Lung (tissue), 17 donors: ENCODE measurements at places on chromosomes 16 and 17.

DNA sequence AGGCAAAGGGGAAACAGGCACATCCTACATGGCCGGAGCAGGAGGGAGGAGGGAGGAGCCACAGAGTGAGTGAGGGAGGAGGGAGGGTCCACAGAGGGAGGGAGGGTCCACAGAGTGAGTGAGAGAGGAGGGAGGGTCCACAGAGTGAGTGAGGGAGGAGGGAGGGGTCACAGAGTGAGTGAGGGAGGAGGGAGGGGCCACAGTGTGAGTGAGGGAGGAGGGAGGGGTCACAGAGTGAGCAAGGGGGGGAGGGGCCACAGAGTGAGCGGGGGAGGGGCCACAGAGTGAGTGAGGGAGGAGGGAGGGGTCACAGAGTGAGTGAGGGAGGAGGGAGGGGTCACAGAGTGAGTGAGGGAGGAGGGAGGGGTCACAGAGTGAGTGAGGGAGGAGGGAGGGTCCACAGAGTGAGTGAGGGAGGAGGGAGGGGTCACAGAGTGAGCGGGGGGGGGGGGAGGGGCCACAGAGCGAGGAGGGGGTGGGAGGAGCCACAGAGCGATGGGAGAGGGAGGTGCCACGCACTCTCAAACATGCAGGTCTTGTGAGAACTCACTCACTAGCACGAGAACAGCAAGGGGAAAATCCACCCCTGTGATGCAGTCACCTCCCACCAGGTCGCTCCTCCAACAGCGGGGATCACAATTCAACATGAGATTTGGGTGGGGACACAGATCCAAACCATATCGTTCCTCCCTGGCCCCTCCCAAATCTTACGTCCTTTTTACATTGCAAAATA lies 24.3 kb upstream of the CDH15 start:
- DNase-seq: no peak

GRCh38 chr17:57899822-57900221 lies 50.0 kb upstream of the MRPS23 start:
- DNase-seq: no peak

DNA sequence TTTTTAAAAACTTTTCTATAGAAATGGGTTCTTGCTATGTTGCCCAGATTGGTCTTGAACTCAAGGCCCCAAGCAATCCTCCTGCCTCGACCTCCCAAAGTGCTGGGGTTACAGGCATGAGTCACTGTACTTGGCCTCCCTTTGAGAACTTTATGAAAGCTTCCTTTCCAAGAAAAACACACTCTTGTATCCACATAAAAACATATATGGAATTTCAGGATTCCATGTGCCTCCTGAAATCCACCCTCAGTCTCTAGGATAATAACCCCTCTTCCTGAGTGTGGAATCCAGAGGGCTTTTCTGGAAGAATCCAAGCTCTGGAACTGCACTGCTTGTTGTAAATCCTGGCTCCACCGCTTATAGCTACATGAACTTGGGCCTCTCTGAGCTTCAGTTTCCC lies 53.2 kb upstream of the MRTFB start:
- DNase-seq: no peak

DNA sequence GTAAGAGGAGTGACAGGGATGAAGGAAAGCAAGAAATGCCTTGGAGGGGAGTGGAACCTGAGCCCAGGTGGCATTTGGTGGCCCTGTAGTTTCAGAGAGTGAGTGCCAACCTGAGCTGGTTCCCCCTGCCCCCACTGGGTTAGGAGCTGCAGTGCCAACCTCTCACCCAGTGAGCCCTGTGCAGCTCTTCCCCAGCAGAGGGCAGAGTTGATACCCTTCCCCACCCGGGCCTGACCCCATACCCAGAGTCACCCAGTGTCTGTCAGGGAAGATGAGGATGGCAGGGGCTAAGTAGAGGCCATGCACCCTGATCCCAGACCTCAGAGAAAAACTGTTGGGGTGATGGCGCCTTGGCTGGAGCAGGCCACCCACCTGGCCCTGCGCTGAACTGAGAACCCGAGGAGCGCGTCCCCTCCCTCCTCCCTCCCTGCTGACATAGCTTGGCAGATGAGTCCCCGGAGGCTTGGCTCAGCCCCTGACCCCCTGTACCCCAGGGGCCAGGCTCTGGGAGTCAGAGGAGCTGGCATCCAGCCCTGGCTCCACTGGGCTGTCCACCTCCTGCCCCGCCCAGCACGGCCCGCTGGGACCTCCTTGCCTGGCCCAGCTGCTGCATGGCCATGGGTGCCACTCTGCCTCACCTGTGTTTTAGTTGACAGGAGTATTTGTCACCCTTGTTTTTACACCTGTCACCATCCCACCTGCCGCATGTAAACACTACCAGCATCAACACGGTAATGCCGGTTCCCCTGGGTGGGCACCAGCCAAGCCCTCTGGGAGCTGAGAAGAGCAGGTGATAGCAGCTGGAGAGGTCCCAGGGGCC lies 113.9 kb downstream of the AMFR start:
- no peak for DNase-seq

DNA sequence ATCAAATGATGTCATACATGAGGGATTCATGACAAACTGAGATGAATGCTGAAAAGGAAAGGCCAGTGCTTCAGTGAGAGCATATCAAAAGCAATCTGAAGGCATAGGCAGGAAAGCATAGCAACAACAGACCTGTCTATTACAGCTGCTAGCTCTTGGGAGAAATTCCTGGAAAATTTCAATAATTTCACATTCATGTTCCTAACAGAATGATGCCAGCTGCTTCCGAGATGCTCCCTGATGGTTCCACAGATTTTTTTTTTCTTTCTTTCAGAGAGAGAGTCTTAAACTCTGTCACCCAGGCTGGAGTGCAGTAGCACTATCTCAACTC lies 50.3 kb upstream of the CLEC3A start:
- DNase-seq: no peak

DNA sequence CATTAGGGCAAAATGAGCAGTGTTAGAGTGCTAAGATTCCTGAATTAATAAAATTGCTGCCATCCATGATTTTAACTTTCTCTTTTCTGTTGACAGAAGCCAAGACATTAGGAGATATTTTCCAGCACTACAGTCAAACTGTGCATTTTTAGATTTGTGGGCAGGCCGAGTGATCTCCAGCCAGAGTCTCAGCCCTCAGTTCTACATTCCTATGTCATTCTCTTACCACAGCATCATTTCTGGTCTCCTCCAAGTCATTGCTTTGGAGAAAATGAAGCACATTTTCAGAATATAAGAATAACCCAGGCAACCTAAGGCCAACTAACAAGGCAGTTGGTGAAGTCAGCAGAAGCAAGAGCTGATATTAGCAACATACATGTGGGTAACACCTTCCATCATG lies 74.6 kb upstream of the NUDT7 start:
- no peak for DNase-seq

- DNase-seq: no peak
Observed at GRCh38 chr16:50192386-50193050, 39.4 kb downstream of the TENT4B start.

DNA sequence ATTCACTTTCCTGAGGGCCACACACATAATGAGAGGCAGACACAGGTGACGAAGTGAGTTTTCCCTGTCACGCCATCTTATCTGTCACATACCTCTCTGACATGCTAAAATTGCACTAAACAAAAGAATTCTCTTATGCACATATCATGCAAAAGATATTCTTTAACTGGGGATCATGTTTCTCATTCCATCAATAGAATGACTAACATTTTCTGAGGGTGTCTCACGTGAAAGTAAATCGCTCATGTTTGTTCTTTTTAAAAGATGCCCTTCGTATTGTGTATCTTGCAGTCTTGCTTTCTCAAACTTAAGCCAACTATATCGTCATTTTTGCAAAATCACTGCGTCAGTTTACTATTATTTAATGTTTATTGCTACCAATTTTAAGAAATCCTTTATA lies 306.4 kb downstream of the WWOX start:
- no peak for DNase-seq

DNA sequence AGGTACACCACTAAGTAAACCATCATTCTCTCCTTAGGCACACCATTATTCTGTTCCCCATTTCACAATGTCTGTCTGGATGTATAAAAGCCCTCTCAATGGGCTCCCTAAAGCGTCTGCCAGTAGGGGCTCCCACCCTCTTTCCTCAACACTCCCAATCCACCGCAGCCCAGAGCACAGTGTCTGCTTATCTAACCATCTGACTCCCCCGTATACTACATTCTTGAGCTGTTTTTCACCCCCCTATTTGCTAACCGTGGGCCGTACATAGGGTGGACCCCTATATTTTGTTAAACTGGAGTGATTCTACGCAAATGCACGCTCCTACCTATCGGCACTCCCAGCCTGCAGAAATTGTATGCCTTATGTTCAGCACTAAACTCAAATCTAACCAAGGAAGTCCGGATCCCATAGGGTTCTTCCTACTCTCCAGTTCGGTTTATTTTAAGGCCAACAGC lies 685 bp upstream of the PSMD3 start:
- DNase-seq: peak; percentile 62

DNA sequence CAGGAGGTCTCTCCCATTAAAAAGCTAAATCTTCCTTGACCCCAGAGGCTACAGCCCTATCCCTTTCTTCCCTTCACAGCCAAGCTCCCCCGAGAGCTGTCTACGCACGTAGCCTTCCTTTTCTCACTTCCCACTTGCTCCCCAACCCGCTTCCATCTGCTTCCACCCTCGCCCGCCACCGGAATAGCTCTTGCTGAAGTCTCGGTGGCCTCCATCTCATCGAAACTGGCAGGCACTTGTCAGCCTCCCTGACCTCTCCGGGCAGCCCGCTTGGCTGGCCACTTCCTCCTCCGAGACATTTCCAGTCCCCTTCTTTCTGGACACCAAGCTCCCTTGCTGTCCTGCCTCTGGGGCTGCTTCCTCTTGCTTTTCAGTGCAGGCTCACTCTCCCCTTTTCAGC lies 10.7 kb upstream of the EPOP start:
- no peak for DNase-seq

DNA sequence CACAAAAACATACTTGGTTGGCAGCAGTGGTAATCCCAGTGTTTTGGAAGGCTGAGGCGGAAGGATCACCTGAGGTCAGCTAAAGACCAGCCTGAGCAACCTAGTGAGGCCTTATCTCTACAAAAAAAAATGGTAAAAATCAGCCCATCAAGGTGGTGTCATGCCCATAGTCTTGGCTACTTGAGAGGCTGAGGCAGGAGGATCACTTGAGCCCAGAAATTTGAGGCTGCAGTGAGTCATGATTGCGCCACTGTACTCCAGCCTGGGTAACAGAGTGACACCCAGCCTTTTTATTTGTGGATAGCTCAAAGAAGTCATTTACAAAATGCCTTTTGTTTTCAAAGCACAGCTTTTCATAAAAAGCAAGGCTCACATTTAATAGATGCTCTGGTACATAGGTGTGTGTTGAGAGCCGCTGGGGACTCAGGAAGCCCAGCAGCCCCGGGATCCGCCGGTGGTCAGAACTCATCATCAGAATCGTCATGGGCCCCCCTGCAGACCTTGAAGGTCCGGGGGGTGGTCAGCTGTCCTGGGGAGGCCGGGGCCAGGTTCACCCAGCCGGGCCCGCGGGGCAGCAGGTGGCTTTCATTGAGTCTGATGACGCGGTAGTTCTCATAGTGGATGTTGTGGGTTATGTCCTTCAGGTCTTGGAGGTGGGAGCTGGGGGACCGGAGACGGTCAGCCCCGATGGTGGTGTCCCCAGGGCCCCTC lies 10.5 kb upstream of the ZNF500 start:
- DNase-seq: no peak

DNA sequence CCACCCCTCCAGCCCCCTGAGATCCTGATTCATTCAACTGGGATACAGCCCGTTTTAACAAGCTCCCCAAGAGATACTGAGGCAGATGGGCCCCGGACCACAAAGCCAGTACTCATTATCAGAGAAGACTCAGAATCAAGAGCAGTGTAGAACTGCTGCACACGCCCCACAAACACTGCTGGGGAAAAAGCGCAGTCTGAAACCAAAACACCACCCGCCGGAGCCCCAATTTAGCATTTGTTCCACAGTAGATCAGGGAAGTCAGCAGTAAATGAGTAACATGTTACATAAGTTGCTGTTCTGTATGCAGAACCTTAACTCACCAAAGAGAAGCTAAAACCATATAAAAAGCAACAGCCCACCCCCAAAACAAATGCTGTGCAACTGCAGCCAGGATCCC lies 123.6 kb downstream of the CDYL2 start:
- DNase-seq: no peak

DNA sequence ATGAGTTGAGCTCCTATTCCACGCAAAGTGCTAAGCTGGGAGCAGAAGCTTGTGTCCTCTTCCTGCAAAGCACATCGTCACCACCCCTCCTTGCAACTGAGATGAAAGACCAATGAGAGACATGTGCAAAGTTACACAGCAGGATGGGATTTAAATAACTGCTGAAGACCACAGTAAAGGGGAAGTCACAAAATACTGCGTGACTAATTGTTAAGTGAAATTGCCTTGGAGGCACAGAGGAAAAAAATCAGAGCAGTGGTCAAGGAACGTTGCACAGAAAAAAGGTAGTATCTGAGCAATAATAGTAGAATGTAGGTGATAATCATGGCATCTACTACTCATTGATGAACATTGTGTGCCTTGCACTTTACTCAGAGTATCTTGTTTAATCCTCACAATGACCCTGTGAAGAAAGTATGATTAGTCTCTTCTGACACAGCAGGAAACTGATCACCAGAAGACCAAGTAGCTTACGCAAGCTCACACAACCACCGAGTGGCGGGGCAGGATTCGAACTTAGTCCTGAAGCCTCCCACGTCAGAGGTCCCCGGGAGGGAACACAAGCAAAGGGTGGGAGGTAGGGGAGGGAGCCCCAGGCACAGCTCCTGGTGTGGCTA lies 15.4 kb upstream of the MYO18A start:
- no peak for DNase-seq

GRCh38 chr17:77924757-77925336 lies 33.7 kb upstream of the TNRC6C start:
- DNase-seq: peak; percentile 84

GRCh38 chr17:2690165-2691068 lies 21.1 kb downstream of the CLUH start:
- no peak for DNase-seq

GRCh38 chr17:80683625-80684104 lies 139.0 kb downstream of the RPTOR start:
- DNase-seq: no peak

- DNase-seq: no peak
Observed at GRCh38 chr16:10308305-10309193, 77.3 kb upstream of the ATF7IP2 start.

GRCh38 chr17:47692895-47693730 lies 848 bp upstream of the TBKBP1 start:
- peak; percentile 25 for DNase-seq

DNA sequence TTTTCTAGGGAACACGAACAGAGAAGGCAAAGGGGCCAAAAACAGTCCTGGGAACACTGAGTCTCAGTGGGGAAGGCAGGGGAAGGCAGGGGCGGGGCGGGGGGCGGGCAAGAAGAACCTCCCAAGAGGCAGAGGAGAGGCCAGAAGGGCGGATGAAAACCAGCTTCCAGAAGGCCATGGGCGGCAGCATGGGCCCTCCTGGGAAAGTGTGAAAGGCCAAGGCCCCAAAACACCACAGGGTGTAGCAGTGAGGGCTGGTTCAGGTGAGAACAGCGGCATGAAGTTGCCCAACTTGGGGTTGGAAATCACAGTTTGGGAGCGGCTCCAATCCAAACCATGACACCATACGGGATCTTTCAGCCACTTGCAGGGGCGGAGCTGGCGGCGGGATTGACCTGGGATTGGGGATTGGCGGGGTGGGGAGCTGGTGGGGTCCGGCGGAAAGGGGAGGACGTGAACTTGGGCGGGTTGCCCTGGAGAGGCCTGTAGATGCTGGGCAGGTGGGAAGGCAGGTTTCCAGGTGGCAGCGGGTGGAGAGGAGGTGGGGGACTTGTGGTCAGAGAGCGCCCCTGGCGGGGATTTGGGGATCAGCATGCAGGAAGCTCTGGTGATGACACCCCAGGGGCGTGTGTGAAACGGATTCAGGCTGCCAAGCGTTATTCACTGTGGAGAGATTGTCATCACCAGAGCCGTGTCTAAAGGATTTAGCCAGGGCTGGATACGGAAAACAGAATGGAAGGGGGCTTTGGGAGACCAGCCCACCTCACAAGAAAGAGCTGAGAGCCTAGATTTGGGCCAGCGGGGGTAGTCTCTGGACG lies 80.9 kb downstream of the ARHGAP23 start:
- DNase-seq: peak; percentile 92
